ENCODE measurements at places on chromosomes 2 and 18. TPM values are rescaled to one million over a fixed set of nuclear protein-coding genes. Genes with fewer than 3 reads are reported as not detected.

The CHPF gene
- total RNA-seq = 0.35 TPM

The MOGAT1 gene
- total RNA-seq = not detected

The SCN1A gene
- total RNA-seq = not detected

The ZNF514 gene
- 10.2 TPM for total RNA-seq

The TWIST2 gene
- 5.4 TPM for total RNA-seq

The FRZB gene
- not detected for total RNA-seq

The FEV gene
- total RNA-seq = not detected

The ZNF385B gene
- total RNA-seq = not detected

The TGOLN2 gene
- 132 TPM for total RNA-seq

The VAMP8 gene
- 14.6 TPM for total RNA-seq

The IL37 gene
- not detected for total RNA-seq

The CRYBA2 gene
- total RNA-seq = not detected

The ERLEC1 gene
- 74.0 TPM for total RNA-seq

The REG3A gene
- total RNA-seq = not detected

The DYNAP gene
- total RNA-seq = not detected

The RTP5 gene
- total RNA-seq = not detected

The MYO5B gene
- 0.14 TPM for total RNA-seq

The CD8B gene
- total RNA-seq = not detected

The CLASP1 gene
- total RNA-seq = 31.3 TPM

The YIPF4 gene
- 21.9 TPM for total RNA-seq

The CCDC150 gene
- total RNA-seq = 4.6 TPM

The SCYGR6 gene
- total RNA-seq = not detected

The GPBAR1 gene
- 0.07 TPM for total RNA-seq

The TGFA gene
- total RNA-seq = 0.26 TPM

The SIX3 gene
- not detected for total RNA-seq

The MAPK4 gene
- not detected for total RNA-seq

The CD8A gene
- not detected for total RNA-seq

The OTX1 gene
- 0.33 TPM for total RNA-seq

The TCF23 gene
- not detected for total RNA-seq

The LYPD6B gene
- not detected for total RNA-seq

The SLC66A3 gene
- 29.9 TPM for total RNA-seq

The MLPH gene
- total RNA-seq = not detected

The AKAIN1 gene
- not detected for total RNA-seq

The IKZF2 gene
- total RNA-seq = 1.4 TPM

The HOXD13 gene
- not detected for total RNA-seq

The COLEC11 gene
- total RNA-seq = 0.35 TPM

The GKN1 gene
- total RNA-seq = not detected

The VWA3B gene
- not detected for total RNA-seq

The OSBPL6 gene
- total RNA-seq = 5.4 TPM

The KIF1A gene
- 0.07 TPM for total RNA-seq

The BOLL gene
- total RNA-seq = not detected

The ME2 gene
- total RNA-seq = 62.6 TPM

The MEIS1 gene
- 24.1 TPM for total RNA-seq

The DNPEP gene
- total RNA-seq = 50.0 TPM

The SAG gene
- total RNA-seq = not detected
